Sigmoid colon (tissue), 7 donors: ENCODE measurements at places on chromosomes 5 and 9. TPM values are rescaled to one million over a fixed set of nuclear protein-coding genes. Genes with fewer than 3 reads are reported as not detected.
A peak's percentile ranks its signal among the peaks of the same experiment; 100 is the strongest.

The HMGCR gene
- 61.9 TPM for polyA plus RNA-seq

The CAMLG gene
- polyA plus RNA-seq = 54.7 TPM

The CDC20B gene
- polyA plus RNA-seq = not detected

- H3K4me3 ChIP-seq = no peak overlapping the region
- no peak for DNase-seq
- no peaks in the 10 kb centered on the region for H3K27me3 ChIP-seq
- H3K27ac ChIP-seq = no peak overlapping the region
- H3K36me3 ChIP-seq = no peaks in the 10 kb centered on the region
Measured at GRCh38 chr5:160071516-160071915, 47.7 kb downstream of the PWWP2A start.

DNA sequence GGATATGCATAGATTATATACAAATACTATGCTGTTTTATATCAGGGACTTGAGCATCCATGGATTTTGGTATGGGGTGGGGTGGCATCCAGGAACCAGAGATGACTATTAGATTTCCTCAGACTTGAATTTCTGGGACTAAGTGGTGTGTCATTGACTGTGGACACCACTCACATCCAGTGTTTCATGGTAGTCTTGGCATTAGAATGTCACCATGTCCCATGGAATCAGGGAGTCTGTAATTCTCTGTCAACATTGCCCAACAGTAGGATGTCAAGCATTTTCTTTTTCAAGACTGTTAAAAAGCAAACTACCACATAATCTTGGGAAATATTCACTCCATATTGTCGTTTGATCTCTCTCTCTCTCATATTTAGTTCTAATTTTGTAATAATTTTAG lies 13.1 kb downstream of the ISOC1 start:
- no peak for DNase-seq
- H3K4me1 ChIP-seq = no peaks in the 10 kb centered on the region
- no peak overlapping the region for H3K27ac ChIP-seq
- no peaks in the 10 kb centered on the region for H3K36me3 ChIP-seq
- no peak overlapping the region for H3K4me3 ChIP-seq
- no peaks in the 10 kb centered on the region for H3K27me3 ChIP-seq

DNA sequence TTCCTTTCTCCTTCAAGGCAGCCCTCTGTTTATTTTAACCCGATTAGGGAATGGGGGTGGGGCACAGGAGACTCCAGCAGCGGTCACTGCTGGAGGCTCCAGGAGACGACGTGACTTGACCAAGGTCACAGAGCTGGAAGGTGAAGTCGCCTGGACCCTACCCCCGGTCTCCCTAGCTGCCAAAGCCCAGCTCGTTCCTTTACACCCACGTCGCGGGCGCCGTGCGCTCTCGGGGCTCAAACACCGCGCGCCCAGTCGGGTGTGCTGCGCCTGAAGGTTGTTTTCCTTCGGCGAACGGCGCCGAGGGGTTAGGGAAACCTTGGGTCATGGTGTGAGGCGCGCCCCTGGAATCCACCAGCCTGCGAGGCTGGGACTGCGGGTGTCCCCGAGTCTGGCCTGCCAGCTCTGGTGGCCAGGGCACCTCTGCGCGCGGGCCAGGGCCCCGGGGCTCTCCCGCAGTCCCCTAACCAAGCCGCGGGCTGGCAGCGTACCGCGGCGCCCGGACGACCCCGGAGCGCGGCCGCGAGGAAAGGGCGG lies 747 bp upstream of the UNC5A start:
- peak overlapping the region; percentile 18 for H3K4me3 ChIP-seq
- H3K36me3 ChIP-seq = no peaks in the 10 kb centered on the region
- H3K27me3 ChIP-seq = peaks cover 57% of the 10 kb centered on the region
- no peak overlapping the region for H3K27ac ChIP-seq
- DNase-seq = no peak
- no peaks in the 10 kb centered on the region for H3K4me1 ChIP-seq
